Amniotic epithelial cell (primary cell): ENCODE measurements at places on chromosomes 16 and 17.

DNA sequence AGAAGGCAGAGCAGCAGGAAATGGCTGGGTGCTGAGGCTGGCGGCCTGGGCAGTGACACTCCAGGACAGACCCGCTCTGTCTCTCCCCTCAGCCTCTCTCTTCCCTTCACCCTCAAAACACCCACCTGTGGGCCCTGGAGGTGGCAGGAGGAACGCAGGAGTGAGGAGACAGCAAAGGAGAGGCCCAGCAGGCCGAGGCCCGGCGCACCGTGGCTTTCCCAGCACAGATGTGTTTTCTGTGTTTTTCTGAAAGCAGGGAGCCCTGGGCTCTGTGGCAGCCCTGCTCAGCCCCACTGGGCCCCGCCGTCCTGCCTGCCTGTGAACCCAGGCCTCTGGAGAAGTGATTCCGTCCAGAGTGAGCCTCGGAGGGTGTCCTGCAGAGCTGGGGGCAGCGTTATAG lies 30.5 kb downstream of the ZNF469 start:
- DNase-seq, result no peak

DNA sequence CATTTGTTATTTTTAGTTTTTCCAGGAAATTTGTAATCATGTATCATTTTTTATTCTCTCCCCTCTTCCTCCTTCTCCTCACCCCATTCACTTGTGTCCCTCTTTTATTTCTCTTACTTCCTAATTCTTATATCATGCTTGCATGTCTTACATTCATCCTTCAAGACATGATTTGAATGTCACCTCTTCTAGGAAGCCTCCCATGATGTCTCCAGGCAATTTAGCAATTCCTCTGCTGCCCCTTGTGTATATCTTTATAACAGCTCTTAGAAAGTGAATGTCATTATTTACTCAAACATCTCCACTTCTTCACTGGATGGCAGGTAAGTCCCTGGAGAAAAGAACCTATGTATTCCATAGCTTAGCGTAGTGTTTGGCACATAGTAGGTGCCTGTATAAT lies 7.8 kb downstream of the HNF1B start:
- peak; percentile 18 for DNase-seq

GRCh38 chr17:48246612-48247011 lies 139.0 kb downstream of the SNX11 start:
- peak; percentile 82 for DNase-seq

GRCh38 chr17:52178012-52178411 lies 19.5 kb upstream of the CA10 start:
- DNase-seq, result no peak

- no peak for DNase-seq
Observed at GRCh38 chr17:72501404-72502370, 380.9 kb downstream of the SOX9 start.

- DNase-seq, result peak; percentile 38
Observed at GRCh38 chr17:68963958-68964357, 8.8 kb upstream of the ABCA8 start.

DNA sequence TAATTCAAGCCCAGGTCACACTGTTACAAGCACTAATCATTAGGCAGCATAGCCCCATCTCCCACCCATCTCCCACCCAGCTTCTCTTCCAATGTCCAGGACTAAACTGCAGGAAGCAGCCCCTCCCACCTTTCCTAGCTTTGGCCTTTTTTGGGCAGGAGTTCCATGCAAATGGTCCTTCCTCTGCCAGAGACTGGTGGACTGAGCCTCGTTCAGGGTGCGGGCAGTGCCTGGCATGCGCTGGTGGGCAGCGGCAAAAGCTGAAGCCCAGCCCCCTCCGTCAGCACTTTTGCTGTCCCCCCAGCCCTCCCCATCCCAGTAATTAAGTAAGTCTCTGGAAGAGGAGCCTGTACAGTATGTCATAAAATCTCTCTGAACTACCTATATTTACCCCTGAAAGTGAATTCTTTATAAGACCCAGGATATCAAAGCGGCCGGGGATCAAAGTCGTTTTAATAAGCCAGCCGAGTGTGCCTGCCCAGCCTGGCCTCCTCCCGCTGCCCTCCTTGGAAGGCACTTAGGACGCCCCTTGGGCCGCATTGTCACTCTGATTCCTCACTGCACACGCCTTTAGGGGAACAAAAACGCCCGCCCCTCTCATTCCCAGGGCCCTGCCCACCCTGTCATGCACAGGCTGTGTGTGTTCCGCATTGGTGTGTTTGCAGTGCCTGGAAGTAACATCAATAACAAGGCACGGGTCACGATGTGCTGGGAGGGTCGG lies 109.9 kb downstream of the IRX5 start:
- no peak for DNase-seq

DNA sequence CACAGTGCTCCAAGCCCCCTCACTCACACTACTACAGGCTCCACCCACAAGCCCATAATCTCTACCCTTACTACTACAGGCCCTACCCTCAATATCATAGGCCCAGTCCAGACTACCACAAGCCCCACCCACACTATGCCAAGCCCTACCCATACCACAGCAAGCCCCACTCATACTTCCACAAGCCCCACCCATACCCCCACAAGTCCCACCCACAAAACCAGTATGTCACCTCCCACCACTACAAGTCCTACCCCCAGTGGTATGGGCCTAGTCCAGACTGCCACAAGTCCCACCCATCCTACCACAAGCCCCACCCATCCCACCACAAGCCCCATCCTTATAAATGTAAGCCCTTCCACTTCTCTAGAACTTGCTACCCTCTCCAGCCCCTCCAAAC lies 13.8 kb downstream of the RIPOR1 start:
- peak; percentile 80 for DNase-seq

- no peak for DNase-seq
Observed at GRCh38 chr16:8848231-8848938, 20.4 kb downstream of the CARHSP1 start.
